GM12864 (cell line): ENCODE measurements at places on chromosomes 3 and 15.

DNA sequence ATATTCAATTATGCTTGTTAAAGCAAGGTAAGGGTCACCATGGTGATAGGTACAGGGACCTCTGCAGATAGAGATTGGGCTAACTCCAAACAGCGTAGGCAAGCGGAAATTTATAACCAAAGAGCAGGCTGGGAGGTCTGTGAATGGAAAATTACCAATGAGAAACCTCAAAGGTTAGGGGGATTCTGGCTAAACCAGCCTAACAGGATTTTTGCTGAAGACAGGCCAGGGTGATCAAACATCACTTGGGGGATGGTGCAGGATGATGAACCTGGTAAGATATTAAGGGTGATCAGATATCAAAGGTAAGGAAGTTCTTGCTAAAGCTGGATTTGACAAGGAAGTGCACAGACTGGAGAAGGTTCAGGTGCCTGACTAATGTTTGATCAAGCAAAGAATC, 35.3 kb upstream of the SNRPN start:
- no peak for DNase-seq

- no peak for DNase-seq
These were observed 48.2 kb upstream of the MYO5C start for GRCh38 chr15:52343831-52344230.

DNA sequence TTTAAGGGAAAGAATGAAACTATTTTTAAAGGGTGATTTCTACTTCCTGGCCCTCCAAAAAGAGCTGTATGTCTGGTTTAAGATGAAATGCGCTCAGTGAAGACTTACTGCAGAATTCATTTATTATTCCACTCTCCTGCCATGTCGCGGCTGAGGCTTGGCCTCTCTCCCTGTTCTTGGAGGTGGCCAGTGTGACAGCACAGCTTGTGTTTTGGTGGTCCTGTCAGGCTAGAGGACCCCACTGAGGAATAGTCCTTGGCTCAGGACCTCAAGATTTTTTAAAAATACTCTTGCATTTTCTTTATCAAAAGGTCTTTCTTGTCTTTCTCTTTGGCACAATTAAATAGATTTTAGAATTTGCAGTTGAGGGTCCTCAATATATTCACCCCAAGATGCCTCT, 384.4 kb downstream of the LRTM1 start:
- DNase-seq: no peak

GRCh38 chr15:31497838-31498237, 171.2 kb downstream of the KLF13 start:
- no peak for DNase-seq

- DNase-seq: no peak
These were observed 269.6 kb upstream of the ST8SIA2 start for GRCh38 chr15:92123962-92124656.

DNA sequence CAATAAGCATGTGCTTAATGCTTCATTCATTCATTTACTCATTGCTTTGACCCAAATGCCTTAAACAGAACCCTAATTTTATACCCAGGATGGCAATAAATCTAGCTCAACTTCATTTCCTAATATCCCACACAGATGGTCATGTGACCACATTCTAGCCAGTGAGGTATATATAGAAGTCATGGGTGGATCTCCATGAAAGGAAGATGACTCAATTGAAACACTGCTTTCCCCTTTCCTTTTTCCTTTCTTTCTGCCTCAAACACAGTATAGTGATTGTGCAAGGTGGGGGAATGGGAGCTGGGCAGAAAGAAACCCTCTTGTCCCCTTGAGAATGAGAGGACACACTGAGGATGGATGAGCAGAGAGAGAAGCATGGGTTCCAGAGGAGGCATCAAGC, 183.5 kb upstream of the PRICKLE2 start:
- no peak for DNase-seq

GRCh38 chr15:98755138-98755537, 106.8 kb downstream of the IGF1R start:
- DNase-seq: no peak

- no peak for DNase-seq
These were observed 119.6 kb downstream of the FMN1 start for GRCh38 chr15:33074942-33075341.

DNA sequence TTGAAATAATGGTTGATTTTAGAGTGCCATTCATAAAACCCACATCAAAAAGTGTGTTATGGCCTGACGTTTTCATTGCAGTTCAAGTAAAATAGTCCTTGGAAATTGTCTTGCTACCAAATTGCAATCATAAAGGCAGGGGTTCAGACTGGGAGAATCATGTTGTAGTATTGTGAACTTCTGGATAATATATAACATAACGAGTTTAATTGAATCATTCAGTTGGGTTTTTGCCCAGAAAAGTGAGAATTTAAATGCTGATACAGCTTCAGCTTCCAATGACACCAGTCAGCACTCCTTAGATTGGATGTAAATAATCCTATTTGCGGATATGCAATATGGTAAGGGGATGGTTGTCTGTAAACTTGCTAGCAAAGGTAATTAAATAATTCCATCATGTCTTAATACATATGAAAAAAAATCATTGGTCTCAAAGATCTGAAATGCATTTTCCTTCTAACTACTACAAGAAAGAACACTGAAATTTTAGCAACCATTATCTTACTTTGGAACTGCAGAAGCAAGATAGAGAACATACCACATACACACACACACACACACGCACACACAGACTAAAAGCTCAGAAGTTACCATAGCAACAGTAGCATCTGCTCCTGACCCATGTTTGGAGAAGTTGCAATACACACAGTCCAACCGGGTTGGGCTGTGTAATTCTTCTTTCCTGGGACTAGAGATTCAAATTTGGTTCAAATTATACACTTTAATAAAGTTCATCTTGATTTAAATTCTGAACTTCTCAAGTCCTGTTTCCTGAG, 686.2 kb upstream of the NR2F2 start:
- DNase-seq: no peak

DNA sequence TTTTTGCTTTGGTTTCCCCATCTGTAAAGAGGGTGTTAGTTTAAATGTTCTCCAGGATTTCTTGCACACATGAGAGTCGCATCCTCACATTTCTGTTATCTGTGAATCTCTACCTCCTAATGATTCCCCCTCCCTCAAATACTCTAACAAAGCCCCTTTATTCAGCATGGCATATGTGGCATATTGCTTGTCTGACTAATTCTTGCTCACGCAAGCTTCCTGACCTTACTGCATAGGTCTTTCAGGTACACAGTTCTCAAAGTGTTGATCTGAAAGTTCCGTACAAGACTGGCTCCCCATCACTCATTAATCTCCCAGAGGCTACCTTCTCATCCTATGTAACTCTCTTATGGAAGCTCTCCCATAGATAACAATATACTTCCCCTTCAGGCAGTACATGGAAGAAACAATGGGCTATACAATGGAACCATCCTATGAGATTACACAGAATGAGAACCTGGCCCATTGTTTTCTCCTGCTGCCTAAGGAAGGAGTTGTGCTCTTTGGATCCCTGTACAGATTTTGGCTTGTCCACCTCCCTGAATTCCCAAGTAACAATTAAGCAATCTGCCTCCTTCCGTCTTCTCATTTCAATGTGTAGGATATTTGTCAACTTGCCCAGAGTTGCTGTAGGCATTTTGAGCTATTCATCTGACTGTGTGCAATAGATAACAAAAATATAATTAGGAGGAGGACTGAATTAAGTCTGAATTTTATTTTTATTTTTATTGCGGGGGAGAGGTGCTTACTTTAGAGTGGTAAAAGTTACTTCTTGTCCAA, 51.0 kb downstream of the PPARG start:
- DNase-seq: no peak

- no peak for DNase-seq
These were observed 53.2 kb downstream of the FBN1 start for GRCh38 chr15:48592221-48592731.

- DNase-seq: no peak
These were observed at the start of gene IL20RB for GRCh38 chr3:136957751-136958288. Gene IL20RB, plus strand, starts transcription at chr3:136957983. Its CDS starts 131 bp downstream, at chr3:136958114.

- DNase-seq: no peak
These were observed 92.2 kb upstream of the RAP2B start for GRCh38 chr3:153069598-153070510.

DNA sequence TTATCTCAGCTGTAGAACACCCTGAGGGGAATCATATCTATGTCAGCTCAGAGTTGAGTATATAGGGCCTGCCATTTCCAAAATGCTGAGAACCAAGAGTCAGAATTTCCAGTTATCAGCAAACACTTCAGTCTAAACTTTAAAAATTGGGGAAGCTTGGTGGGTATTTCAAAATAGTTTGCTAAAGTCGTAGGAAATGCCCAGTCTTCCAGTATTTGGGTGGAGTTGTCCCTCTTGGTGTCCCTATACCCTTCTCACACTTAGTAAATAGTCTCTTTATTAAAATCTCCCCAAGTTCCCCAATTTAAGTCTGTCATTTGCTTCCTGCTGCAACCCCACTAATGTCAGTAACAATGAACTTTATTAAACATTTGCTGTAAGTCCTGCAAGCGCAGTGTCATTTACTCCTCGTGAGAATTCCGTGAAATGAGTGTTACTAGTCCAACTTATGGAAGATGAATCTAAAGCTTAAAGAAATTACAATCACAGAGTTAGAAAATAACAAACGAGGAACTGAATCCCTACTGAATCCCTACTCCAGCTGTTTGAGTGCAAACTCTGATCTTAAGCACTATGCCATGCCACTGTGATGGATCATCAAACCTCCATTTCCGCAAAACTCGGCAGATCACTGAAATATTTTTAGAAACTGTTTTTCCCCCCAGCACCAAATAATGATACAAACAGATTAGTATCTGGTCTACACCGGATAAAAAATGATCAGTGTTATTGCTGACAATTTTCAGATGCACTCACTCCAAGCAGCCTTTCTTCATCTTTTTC, 341.7 kb upstream of the PROK2 start:
- no peak for DNase-seq

GRCh38 chr3:21331857-21332256, 419.2 kb downstream of the ZNF385D start:
- no peak for DNase-seq

DNA sequence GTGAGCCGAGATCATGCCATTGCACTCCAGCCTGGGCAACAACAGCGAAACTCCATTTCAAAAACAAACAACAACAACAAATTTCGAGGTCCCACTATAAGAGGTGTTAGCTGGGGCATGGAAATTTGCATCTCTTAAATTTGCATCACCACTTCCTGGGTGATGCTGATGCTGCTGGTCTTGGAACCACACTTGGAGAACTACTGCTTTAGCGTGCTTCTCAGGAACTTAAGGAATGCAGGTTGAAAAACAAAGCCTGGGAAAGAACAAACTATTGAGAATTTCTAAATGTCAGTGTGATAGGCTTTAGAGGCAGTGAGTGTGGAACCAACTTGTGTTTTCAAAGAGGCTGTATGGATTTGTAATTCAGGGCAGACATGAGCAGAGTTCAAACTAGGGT, 858.4 kb upstream of the ARPP21 start:
- DNase-seq: no peak

GRCh38 chr15:60973637-60974415, 255.3 kb downstream of the RORA start:
- DNase-seq: no peak

DNA sequence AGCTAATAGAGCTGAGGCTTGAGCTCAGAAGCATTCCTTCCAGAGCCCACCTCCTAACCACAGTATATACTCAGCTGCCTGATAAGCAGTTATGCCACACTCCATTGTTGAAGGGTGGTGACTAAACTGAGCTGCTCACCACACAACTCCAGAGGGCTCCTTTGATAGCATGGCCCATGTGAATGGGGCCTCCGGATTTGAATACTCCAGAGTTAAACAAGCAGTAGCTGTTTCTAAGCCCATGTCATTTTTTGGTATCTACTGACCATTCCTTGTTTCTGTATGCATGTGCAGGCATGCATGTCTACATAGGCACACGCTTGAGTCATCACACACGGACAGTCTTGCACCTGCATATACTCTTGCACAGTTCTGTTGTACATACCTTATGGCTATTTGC, 28.9 kb downstream of the IGSF10 start:
- no peak for DNase-seq

DNA sequence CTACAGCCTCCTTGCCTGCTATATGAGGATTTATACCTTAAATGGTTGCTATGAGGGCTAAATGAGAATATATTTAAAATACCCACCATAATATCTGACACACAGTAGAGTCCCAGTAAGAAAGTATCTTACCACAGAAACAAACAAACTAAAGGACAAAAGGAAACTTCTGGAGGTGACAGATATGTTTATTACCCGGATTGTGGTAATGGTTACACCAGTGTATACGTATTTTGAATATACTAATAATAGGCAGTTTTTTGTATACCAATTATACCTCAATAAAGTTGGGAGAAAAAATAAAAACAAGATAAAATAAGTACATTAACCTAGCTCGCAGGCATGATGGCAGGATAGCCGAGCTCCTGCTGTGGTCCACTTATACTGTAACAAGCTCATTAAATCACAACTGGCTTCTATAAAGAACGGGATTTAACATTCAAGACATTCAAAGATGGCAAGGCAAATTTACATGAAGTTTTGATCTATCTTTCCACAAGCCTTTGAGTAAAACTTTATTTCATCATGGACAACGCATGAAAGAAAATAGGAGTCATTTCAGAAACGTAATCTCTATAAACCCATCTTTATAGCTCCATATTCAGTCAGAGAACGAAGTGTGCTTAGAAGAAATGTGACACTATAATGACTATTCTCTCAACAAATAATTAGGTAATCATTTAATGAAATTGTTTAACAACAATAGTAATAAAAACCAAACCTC, 1.5 kb downstream of the RPN1 start:
- DNase-seq: no peak

DNA sequence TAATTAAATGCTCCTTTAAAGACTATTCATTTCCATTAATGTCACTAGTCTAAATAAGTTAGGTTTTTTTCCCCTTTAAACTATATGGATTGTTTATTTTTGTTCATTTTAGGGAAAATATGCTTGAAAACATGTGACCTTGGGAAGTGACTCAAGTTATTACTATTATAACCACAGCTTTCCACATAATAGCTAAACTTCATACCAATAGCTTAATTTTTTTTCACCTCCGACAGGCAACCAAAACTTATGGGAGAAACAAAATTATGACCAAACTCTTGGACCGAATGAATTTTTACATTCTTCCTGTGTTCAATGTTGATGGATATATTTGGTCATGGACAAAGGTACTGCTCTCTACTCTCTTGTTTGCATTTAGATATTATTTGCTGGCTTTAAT, 16.2 kb downstream of the CPA3 start:
- no peak for DNase-seq

DNA sequence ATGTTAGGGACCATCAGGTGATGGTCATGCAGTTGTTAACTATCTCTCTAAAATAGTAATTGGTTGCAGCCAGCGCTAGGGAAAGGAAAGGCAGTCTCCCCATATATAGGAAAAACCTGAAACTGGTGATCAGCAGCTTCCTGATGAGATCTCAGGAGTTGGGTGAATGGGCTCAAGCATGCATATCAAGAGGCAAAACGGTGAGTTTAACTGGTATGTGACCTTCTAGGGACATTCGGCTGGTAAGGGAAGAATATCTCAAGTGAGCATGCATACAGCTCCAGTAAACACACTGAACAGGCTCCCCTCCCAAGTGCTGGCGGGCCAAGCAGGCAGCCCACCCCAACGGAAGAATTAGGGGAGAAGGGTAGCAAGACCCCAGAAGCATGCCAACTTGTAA, 49.3 kb upstream of the ROBO2 start:
- no peak for DNase-seq
